Stimulated activated CD4-positive, alpha-beta T cell treated with anti-CD3 and anti-CD28 coated beads, Interleukin-12 subunit alpha, Interleukin-12 subunit beta, amount 100 ng/mL, for 24 hours (primary cell): ENCODE measurements at places on chromosomes 7 and 10.
A peak's percentile ranks its signal among the peaks of the same experiment; 100 is the strongest.

- no peak for DNase-seq
These were observed 13.9 kb downstream of the PARD3 start for GRCh38 chr10:34801097-34801733.

- no peak for DNase-seq
These were observed at the start of gene HOGA1 for GRCh38 chr10:97584060-97584797. HOGA1 (plus strand) TSS chr10:97584389; CDS start chr10:97584704, 315 bp downstream.

GRCh38 chr10:86401588-86402282 is 35.1 kb upstream of the GRID1 start:
- DNase-seq = no peak

DNA sequence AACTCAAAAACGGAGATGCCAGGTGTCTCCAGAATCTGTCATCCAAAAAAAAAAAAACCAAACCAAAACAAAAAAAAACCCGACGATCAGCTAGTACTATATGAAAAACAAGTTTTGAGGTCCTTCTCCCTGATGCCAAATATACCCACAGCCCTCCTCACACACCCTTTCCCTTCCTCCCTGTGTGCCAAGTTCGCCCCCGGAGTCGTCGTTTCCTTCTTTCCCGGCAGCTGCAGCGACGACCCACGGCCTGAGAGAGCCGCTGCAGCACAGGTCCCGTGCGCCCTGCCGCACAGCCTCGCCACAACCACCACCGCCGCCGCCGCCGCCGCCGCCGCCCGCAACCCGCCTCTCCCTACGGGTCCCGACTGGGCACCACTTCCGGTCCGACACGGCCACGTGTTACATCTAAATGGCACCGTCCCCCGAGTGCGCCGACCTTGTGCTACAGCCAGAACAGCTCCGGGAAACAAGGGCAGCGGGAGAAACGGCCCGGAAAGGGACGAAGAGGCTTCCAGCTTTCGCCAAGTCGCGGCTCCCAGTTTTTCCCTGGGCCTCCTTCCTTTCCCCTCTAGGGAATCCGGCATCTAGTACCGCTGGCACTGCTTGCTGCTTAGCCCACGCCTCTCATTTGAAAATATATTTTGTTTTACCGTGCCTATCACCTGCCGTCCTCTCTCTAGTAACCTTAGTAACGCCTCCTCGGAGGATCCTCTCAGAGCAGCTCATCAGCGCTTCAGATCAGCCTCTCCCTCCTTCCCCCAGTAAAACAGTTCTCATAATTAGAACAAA is at the start of gene FRA10AC1:
FRA10AC1 (minus strand) TSS at position 383 of the 792 bp plus-strand sequence. CDS start 2,486 bp downstream, outside the sequence.
- peak; percentile 84 for DNase-seq

- DNase-seq = no peak
These were observed 161.5 kb upstream of the ZNF804B start for GRCh38 chr7:88597941-88598425.

DNA sequence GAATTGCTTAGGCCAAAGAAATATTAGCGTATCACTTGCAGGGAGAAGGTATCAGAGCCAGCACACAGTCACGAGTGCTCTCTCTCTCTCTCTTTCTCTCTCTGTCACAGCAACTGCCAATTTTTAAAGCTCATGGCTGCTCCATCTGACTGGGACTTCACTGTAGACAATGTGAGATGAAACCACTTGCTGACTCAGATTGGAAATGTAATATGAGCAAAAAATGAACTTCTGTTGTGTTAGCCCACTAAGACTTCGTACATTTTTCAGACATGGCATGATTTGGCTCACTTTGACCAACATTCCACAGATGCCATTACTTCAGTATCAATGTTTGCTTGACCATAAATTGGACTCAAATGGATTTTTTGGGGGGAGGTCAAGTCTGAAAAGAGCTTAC is 68.1 kb downstream of the DGKB start:
- no peak for DNase-seq

DNA sequence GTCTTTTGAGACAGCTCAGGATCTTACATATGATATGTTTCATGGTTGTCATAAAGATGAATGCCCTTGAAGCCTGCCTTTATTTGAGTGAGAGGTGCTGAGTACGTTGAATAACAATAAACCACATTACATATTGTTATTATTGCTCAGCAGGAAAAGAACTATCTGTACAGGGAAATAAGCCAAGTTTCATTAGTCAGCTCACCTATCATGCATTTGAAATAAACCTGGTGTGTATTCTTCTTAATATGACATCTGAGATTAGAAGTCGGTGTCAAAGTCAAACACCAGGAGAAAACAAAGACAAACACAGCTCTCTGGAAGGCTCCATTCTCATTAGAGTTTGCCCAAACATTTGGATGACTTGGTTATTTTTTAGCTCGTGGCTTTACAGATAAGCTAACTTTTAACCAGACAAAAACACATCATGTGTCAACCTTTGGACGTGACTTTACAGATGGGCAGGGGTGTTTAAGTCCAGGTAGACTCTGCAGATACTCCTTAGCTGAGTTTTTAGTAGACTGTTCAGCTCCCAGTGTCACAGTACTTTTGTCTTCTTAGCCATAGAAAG is 71.2 kb upstream of the AOAH start:
- no peak for DNase-seq

DNA sequence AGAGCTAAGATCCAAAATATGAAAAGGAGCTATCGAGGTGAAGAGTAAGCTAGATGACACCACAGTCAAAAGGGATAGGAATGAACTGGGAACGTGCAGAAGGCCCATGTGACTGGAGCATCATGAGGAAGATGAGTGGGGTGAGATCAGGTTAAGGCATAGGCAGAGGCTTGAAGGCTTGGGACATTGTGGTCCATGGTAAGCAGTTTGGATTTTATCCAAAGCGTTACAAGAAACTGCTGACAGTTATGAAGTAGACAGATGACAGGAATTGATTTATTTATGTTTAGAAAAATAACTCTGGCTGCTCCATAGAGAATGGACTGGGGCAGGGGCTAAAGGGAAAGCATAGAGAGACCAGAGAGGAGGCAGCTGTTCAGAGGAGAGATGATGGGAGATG is 18.1 kb upstream of the PANK1 start:
- no peak for DNase-seq

DNA sequence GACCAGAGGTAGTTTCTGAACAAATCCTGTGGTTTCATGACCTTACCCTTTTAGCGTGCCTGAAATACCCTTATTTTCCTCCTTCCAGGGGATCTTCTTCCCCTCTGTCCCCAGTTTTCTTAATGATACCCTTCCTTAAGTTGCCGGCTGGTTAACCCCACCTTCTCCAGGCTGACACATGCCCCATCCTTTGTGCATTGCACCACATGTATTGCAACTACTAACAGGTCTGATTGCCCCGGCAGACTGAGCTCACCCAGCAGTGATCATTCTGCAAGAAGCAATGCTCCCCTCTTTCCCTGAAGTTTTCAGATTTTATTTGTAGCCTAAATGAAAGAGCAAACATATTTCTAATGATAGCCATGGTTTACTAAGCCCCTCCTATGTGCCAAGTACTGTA is 108.2 kb downstream of the HIP1 start:
- DNase-seq = no peak

- no peak for DNase-seq
These were observed 107.0 kb downstream of the FAM53B start for GRCh38 chr10:124637091-124637700.

GRCh38 chr10:33655921-33656320 is 321.5 kb upstream of the NRP1 start:
- DNase-seq = no peak

DNA sequence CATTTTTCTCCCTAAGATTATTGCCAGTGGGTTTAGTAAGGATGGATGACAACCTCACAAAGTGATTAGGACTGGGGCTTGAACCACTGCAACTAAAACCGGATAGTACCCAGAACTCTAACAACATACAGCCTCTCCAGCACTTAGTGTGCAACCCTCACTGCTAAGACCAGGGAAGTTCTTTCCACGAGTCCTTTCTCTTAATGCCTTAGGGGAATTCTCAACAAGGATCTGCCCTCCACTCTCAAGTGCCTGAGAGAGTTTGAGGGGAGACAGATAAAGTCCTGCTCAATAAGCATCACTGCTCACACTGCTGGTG is 104.6 kb downstream of the NRP1 start:
- DNase-seq = no peak

DNA sequence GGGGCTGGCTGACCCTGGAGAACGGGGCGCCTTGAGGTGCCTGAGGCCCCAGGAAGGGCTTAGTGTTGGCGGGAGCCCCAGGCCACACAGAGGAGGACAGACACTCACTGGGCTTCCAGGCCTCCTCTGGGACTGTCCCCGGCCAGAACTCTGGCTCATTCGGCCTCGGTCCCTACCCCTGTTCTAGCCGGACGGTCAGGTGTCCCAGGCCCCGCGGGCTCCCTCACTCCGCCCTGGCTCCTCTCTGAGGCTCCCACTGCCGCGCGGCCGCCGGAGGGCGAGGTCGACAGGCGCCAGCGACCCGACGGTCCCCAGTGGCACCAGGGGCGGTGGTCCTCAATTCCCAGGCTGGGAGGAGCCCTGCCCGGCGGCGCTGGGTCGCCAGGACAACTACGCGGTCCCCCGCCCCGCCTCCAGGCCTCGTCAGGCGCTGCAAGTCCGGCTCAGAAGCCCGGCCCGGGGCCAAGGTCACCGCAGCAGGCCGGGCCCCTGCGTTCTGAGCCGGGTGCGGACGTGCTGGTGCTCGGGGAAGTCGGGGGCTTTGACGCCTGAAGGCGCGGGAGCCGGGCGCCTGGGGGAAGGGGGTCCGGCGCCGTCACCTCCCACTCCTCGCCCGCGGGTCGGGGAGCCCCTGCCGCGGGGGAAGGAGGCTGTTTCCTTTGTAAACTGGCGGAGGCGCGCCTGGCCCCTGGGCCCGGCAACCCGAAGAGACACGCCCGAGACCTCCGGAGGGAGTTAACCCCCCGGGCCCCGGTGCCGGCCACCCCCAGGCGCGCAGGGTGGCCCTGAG is 1.1 kb upstream of the PWWP2B start:
- DNase-seq = no peak

DNA sequence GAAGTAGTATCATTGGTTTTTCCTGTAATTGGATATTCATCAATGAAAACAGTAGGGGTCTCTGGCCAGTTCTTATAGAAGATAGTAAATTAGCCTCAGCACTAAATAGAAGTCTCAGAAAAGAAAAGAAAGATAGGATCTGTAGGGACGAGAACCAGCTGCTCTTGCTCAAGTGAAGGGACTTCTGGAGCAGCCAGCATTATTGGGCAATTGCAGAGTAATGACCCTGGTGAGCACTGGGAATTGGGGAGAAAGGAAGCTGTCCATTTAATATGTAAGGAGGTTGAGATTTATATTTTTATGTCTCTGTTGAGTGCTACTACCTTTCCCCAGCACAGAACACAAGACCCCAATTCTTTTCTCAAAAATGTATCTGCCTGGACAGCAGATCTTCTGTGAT is 61.2 kb upstream of the WNT16 start:
- no peak for DNase-seq

GRCh38 chr10:29176845-29177832 is 111.7 kb upstream of the LYZL1 start:
- no peak for DNase-seq

GRCh38 chr7:69893906-69894305 is 295.6 kb downstream of the AUTS2 start:
- no peak for DNase-seq

- DNase-seq = no peak
These were observed 222.3 kb downstream of the SFMBT2 start for GRCh38 chr10:7188456-7189050.

GRCh38 chr7:54811846-54812254 is 52.8 kb upstream of the SEC61G start:
- no peak for DNase-seq

GRCh38 chr10:90179696-90180407 is 478.5 kb downstream of the KIF20B start:
- no peak for DNase-seq

- no peak for DNase-seq
These were observed 11.0 kb upstream of the RASSF4 start for GRCh38 chr10:44948642-44949041.

DNA sequence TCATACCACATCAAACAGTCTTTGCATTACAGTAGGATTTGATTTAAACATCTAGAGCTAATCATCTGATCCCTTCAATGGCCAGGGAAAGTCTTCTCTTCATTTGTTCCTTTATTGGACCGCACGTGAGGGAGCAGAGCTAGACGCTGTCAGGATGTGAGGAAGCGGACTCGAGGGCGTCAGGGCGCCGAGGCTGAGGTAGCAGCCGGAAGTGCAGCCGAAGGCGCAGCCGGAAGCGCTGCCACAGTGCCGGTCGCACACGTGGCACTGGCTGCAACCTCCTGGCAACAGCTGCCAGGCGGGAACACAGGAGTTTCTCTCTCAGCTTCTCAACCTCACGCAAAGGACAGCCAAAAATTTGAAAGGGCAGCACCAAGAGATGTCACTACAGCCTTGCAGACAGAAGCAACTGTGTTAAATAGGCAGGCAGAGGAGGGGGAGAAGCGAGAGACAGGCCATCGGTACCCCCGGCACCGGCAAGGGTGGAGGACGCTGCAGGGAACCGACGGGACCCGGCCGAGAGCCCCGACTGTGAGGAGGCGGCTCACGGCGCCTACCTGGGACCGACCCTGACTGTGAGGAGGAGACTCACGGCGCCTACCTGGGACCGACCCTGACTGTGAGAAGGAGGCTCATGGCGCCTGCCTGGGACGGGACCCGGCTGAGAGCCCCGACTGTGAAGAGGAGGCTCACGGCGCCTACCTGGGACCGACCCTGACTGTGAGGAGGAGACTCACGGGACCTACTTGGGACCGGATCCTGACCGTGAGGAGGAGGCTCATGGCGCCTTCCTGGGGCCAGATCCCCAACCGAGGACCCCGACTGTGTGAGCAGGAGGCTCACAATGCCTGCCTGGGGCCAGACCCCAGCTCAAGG is 32.3 kb downstream of the VIPR2 start:
- DNase-seq = no peak

DNA sequence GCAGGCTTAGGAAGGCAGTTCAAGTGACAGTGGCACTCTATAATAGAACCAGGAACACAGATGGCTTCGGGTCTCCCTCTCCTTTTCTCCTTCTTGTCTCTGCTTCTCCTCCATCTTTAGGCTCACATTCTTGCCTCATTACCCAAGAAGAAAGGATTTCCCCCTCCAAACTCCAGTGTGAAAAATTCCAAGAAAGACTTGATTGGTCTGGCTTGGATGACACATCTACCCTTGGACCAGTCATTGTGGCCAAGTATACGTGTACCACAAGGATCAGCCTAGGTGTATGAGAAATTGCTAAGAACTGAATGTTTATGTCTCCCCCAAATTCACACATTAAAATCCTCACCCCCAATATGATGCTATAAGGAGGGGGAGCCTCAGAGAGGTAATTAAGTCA is 53.9 kb downstream of the PRTFDC1 start:
- DNase-seq = no peak

GRCh38 chr7:2280424-2280823 is 33.8 kb downstream of the SNX8 start:
- no peak for DNase-seq

GRCh38 chr10:94997741-94998174 is 59.3 kb downstream of the CYP2C9 start:
- no peak for DNase-seq

DNA sequence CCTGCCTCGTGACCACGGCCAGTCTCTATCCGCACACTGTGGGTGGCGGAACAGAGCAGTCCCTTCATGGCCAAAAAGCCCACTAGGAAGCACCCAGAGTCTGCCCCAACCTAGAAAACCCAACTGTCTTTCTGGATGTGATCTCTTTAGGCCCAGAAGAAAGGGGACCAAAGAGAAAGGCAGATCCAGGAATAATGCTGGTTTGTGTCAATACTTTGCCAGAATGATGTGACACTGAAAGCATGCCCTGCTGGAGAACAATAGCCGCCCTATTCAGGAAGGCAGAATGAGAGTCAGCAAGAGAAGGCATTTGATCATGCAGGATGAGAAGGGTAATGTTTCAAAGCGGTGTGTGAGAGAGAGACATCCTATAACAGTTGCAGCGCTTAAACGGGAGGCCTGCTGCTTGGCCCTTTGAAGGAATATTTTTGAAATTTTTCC is 274.7 kb downstream of the USP6NL start:
- no peak for DNase-seq
